ENCODE measurements at places on chromosomes 2 and 18.
A peak's percentile ranks its signal among the peaks of the same experiment; 100 is the strongest.

GRCh38 chr18:57437766-57438671 lies 2.8 kb downstream of the ONECUT2 start:
- DNase-seq = peak; percentile 68

DNA sequence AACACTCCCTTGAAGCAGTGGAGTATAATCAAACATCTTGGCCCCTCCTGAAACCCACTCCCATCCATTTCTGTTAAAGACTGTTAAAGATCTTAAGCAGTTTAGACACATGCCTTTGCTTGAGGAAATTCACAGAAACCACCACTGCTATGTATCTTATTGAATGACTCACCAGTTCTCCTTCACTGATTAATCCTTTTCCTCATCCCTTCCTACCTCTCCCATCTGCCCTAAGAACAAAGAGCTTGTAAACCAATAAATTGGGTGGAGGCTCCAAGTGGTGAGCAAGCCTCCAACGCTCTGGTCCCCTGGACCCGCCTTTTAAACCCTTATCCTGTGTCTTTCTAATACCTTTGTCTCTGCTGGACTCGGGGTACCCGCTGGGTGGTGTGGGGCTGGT lies 746.1 kb downstream of the LRP1B start:
- no peak for DNase-seq

- no peak for DNase-seq
Observed at GRCh38 chr2:237636578-237636977, 9.2 kb downstream of the LRRFIP1 start.

GRCh38 chr2:25838152-25838756 lies 40.0 kb downstream of the ASXL2 start:
- no peak for DNase-seq

DNA sequence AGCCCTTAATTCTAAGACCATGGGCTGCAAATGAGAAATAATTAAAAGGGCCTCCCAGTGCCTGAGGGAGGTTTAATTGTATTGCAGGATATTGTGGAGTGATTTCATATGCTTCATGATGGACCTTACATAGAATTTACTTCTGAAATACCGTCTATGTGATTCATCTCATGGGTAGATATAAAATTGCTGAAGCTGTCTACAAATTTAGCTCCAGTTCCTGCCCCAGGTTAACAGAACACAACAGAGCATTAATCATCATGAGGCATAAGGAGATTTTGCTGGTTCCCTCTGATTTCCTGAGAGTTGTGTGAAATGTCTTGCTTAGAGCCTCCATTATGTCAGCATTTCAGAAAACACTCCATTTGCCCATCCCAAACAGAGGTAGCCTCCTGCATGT lies 770 bp downstream of the UPP2 start:
- DNase-seq = no peak

DNA sequence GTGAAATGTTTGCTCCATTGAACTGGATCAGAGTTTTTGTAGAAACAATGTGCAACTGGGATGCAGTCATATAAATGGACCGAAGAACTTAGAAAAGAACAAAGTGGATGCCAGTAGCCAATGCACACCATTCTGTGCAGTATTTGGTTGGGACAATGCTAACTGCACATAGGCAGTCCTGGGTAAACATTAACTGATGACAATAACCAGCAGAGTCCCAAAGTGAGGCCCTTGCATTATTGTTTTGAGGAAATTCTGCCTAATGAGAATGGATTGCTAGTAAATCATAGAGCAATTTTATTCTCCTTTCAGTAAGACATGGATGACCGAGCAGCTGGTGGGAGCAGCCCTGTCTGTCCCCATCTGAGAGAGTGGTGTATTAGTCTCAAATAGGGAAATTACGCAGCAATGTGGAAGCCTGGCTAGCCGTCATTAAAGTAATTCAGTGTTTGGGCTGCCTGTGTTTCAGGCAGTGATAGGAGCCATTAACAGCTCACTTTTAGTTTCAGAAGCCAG lies 94.9 kb downstream of the KCTD1 start:
- no peak for DNase-seq

- DNase-seq = no peak
Observed at GRCh38 chr2:46001741-46002506, 295.3 kb upstream of the EPAS1 start.

DNA sequence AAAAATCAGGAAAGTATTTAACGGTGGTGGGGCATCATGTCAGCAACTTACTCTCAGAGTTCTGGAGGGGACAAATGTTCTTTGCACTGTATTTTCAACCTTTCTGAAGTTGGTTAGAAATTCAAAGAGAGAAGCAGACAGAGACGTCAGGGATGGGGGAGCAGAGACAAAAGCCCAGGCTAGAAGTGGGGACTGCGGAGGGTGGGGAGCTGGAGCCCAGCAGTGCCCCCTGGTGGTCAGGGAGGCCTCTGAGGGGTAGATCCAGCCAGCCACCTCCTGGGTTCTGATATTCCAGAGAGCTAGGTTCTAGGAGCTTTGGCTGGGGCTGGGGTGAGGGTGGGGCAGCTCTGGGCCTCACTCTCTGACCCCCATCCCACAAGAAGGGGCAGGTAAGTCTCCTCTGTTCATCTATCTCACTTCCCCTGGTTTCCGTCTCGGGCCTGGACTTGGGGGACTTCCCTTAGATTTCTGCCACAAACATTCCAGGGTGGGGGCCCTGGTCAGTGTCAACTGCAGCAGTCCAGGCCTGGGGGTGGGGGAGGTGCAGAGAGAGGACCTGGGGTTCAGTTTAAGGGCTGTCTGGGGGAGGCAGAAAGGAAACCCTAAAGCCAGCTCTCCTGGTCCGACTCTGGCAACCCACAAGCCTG lies 8.9 kb downstream of the TNS1 start:
- DNase-seq = peak; percentile 22

DNA sequence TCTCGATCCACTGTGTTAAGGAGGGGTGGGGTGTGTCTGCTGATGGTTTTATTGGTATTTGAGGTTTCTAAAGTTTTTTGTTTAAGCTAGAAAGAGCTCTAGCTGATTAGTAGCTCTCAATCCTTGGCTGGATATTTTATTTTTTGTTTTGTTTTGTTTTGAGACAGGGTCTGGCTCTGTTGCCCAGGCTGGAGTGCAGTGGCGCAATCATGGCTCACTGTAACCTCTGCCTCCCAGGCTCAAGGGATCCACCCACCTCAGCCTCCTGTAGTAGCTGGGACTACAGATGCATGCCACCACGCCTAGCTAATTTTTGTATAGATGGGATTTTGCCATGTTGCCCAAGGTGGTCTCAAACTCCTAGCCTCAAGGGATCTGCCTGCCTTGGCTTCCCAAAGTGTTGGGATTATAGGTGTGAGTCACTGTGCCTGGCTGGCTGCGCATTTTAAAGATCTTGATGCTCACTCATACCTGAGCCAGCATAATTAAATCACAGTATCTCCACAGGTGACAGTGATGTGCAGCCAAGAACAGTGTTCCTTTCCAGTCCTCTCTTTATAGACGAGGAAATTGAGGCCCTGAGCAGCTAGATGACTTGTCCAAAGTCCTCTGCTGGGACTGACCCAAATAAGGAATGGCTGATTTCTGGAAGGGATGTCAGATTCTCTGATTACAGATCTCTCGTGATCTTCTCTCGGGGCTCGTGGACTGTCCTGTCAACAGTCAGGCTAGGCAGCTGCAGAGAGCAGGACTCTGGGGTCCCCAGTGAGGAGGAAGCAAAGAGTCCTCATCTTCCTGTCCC lies 44.5 kb downstream of the SPTBN1 start:
- DNase-seq = no peak

DNA sequence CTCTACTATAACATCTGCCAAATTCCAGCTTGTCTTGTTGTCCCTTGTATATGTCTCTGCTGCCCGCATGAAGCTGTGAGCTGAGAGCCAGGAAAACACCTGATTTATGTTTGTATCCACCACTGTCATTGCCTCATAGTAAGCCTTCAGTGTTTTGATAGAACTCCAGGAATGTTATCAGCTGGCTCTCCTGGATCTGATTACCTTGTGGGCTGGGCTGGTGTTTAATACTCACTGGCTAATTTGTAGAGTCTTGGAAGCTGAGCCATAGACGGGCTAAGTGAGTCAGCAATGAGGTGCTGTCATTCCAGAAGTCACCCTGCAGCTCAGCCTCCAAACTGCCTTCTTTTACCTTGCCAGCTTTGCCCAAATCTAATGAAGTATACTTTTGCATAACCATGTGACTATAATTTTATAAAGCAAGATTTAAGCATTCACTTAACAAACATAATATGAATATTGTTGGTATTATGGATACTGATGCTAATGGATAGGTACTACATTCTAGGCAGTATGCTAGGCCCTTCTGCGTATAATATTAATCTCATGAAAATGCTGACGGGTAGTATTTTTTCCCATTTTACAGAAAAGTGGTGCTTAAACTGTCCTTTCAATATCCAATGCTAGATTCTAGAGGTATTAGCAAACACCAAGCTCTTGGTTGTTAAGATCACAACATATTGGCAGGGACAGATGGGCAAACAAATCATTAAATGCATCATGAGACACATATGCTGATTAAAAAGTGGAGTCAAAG lies 62.7 kb upstream of the GATA6 start:
- DNase-seq = no peak

GRCh38 chr2:111905990-111906735 lies 7.8 kb downstream of the MERTK start:
- no peak for DNase-seq

GRCh38 chr2:240502430-240503121 lies 55.2 kb downstream of the ANKMY1 start:
- DNase-seq = no peak

All from NCI-H446 (cell line).